Fibroblast of skin of abdomen (primary cell): ENCODE measurements at places on chromosomes 6 and 20.

DNA sequence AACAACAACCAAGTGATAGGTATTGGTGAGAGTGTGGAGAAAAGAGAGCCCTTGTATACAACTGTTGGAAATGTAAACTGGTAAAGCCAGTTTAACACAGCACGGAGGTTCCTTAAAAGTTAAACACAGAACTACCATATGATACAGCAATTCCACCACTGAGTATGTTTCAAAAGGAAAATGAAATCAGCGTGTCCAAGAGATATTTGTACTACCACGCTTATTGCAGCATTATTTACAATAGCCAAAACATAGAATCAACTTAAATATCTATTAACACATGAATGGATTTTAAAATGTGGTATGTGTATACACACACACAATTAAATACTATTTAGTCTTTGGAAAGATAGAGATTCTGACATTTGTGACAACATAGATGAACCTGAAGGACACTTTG lies 1.1 kb downstream of the PTCHD4 start:
- DNase-seq: no peak

- peak; percentile 65 for DNase-seq
Observed at GRCh38 chr6:14732844-14733757, 512.8 kb upstream of the JARID2 start.

- no peak for DNase-seq
Observed at GRCh38 chr6:161677188-161677587, 403.3 kb upstream of the AGPAT4 start.

DNA sequence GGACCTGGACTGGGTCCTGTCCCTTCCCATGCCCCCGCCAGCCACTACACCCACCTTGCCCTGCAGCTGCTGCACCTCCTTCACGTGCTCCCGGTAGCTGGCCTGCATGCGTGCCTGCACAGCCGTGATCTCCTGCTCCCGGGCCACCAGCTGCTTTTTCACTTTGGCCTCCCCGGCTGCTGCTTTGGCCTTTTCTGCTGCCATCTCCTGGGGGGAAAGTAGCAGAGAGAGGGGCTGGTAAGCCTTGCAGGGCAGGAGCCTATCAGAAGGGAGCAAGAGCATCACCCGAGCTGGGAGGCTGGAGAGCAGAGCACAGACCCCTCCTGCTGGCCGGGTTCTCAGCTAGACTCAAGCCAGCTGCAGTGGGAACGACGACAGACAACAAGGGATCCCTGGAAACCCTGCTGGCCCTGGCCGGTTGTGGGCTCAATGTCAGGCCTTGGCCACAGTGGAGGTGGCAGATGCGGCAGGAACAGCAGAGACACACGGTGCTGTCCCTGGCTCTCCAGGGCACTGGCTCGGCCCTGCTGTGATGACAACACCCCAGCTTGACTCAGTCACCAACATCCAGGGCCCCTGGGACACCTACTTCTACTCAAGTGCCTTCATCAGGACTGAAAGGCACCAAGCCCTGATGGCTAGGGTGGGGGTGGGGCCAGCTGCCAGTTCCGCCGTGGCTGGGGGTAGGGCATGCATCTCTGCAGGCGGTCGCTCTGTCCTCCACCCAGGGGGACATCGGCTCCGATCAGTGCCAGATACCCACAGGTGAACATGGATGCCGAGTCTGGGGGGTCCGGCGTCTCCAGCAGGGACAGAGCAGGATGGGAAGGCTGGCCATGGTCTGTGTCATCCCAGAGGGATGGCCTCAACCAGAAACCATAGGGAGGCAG lies 45.3 kb downstream of the RRBP1 start:
- DNase-seq: no peak

DNA sequence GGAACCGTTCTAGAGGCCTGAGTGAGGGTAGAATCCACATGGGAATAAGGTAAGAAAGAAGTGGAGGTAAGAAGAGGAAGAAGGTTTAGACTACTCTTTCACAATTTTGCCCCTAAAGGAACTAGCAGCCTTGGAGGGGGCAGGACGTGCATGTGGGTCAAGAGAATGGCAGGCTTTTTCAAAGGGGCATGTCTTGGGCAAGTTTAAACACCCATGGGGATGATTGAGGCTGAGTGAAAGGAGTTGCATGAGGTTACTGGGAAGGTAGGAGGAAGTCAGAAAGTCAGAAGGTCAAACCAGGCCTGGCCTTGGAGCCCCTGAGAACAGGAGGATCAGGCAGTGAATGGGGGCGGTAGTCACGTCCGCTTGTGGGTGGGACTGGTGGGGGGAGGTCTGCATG lies 10.2 kb downstream of the ADA start:
- no peak for DNase-seq

DNA sequence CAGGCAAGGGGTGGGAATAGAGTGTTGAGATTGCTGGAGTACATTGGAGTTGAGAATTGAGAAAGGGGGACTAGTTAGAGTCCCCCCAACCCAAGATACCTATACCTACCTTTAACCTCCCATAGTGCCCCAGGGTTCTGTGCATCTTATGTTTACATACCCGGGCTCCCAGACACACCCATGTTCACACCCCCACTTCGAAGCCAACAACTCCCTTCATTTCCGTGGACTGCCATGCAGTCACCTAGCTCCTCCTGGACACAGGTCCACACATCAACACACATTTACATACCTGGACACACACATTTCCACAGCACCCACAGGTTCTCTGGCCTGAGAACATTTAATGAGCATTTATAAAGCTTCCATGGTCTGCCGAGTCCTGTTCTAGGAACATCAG lies 5.1 kb downstream of the TMEM63B start:
- no peak for DNase-seq

DNA sequence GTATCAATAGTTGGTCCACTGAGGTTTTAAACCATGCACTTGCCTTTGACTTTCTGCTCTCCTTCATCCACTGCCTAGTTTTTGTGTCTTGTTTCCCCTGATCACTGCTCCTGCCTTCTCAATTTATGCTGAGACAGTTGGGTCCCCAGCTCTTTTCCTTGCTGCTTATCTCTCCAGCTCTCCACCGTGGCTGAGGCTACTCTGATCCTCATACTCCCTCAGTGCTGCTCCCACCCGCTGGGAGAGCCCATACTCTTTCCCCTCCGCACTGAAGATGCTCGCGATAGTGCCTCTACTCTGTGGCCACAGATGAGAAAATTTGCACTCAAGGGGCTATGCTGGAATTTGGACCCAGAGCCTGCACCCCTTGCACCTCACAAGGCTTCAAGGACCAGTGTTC lies 3.4 kb upstream of the THBD start:
- no peak for DNase-seq

- no peak for DNase-seq
Observed at GRCh38 chr6:12394170-12394569, 104.0 kb downstream of the EDN1 start.

DNA sequence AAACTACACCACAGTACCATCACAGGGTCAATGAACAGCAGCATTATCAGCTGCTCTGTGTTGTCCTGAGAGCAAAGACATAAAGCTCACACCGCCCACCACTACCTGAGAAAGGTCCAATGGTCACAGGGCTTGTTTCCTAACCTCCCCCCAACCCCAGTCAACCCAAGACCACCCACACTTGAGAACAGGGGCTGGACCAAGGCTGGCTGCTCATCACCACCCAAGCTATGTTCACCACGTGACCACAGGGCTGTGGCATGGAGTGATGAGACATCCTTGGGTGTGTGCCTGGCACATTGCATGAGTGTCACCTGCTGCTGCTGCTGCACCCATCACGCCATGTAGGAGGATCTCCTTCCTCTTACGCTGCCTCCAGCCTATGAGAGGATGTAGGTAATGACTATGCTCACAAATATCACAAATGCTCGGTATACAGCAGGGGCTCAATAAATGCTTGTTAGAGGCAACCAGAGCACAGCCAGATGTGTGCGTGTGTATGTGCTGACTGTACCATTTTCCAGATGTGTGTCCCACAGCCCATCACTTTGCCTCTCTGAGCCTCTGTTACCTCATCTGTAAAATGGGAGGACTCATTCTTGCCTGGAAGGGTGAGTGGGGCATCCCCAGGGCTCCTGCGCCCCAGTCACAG lies 23.3 kb upstream of the SIRPA start:
- DNase-seq: no peak

- no peak for DNase-seq
Observed at GRCh38 chr6:125991653-125992052, 5.3 kb downstream of the TRMT11 start.

- DNase-seq: no peak
Observed at GRCh38 chr6:123972600-123973294, 169.1 kb downstream of the NKAIN2 start.
